ENCODE measurements at places on chromosomes 13 and 19.

GRCh38 chr13:74816737-74817136, 665.2 kb downstream of the TBC1D4 start:
- DNase-seq, result no peak

- DNase-seq, result no peak
These were observed 1.1 kb upstream of the AKAP11 start for GRCh38 chr13:42270857-42271215.

DNA sequence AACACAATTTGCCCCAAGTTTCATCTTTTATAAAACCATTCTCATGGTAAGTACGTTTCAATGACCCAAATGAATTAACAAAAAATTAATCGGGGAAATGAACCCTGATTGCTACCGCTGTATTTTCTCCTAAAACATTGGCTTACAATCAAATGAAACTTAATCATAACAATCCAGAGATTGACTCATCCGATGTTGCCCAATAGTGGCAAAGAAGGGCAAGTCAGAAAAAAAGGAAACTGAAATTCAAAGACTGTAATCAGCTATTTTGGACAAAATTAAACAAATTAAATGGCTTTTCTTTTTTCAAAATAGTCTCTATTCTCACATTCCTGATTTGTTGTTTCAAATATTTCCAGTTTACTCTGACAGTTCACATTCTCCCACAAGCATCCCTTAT, 3.9 kb upstream of the ACOD1 start:
- DNase-seq, result no peak

DNA sequence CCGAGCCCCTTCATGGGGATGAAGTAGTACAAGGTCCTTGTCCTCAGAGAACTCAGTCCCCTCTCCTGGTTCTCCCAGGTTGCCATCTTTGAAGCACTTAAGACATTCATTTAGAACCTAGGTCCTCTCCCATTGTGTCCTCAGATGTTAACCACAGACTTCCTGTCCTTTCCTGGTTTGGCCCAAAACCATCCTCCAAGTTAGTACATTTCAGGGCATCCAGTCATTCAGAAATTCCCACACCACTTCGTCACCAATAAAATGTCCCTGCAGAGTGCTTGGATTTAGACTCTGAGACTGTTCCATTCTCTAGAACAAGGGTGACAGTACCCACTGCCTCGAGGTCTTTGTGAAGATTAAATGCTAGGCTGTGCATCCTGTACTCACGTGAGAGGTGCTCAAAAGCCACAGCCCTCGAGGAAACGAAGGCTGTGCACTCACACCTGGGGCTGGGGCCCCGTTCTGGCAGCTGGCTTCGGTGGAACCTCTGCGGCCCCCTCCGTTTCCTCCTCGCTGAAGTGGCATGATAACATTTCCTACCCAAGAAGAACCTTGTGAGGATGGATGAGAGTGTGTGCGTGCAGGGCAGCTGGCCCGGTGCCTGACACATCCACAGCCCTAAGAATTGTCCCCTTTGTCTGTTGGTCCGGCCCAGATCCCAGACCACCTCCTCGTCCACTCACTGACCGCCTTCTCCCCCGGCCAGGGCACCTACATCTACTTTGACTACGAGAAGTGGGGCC, 4.7 kb downstream of the LENG1 start:
- DNase-seq, result no peak

DNA sequence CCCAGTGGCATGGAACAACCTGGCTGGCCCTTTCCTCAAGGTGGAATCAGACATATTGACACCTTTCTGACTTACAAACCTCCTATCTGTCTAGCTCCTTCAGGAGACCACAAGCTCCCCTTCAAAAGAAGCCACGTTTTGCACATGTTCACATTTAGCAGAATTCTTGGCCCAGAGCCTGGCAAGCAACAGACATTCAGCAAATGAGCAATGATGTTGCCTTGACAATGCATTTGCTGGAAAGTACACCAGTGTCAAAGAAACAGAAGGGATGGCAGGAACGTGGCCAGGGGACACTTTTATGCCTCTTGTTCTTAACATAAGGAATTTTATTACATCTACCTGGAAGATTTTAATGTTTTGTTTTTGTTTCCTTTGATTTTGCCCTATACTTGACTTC, 85.5 kb upstream of the FGF14 start:
- no peak for DNase-seq

DNA sequence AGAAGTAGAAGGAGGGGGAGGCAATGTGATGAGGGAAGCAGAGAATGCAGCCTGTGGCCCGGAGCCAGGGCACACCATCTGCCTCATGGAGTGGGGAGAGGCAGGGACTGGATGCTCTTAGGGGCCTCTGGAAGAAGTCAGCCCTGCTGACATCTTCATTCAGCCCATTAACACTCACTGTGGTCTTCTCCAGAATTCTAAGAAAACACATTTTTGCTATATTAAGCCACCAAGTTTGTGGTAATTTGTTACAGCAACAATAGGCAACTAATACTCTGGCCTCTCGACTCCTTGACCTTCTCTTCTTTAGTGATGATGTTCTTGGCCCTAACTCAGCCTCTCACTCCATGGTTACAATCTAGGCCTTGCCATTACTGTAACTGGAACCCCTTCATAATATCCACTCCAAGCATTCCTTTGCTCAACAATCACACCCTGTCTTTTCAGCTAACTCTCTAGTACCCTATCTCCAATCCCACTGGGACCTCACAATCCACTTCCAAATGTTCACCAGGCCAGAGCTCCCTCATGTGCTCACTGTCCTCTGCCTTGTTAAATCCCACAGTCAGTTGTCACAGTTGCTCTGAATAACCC, 98.5 kb downstream of the MIPEP start:
- DNase-seq, result no peak

DNA sequence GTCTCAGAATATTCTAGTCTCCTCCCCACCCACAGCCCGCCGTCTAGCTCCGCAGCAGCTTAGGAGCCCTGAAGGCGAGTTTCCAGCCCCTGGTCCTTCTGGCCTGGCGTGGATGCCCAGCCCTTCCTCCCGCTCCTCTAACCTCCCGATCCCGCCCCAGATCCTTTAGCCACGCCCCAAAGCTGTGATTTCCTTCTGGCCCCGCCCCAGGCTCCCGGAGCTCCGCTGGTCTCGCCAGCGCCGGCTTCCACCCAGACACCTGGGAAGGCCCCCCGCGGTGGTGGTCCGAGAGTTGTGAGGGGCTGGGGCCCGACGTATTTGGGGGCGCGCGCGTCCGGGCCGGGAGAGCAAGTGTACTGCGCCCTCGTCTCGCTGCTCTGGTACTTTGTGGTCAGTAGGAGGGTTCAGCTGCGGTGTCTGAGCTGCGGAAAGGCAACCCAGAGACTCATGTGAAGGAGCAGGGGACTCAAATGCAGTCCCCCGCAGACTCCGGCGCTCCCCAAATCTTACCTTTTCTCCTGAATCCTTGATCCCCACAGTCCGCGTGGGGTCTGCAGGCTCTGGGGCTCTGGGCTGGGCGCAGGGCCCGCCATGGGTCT, at the start of gene CGB7:
CGB7 (minus strand) TSS at position 114 of the 599 bp plus-strand sequence. CDS start 2,374 bp downstream, outside the sequence.
- peak; percentile 61 for DNase-seq

Measured in GM13976 (cell line).